ENCODE measurements at places on chromosomes 5 and 9. TPM values are rescaled to one million over a fixed set of nuclear protein-coding genes. Genes with fewer than 3 reads are reported as not detected.

The SPOCK1 gene
- 3.8 TPM for polyA plus RNA-seq

- H3K36me3 ChIP-seq, result no peaks in the 10 kb centered on the region
- no peak overlapping the region for H3K27ac ChIP-seq
Measured at GRCh38 chr5:13921578-13921977, 22.9 kb downstream of the DNAH5 start.

GRCh38 chr5:79183617-79184016 lies 52.3 kb upstream of the JMY start:
- no peaks in the 10 kb centered on the region for H3K27me3 ChIP-seq
- no peak overlapping the region for H3K4me3 ChIP-seq
- H3K4me1 ChIP-seq, result peaks cover 35% of the 10 kb centered on the region
- H3K27ac ChIP-seq, result no peak overlapping the region
- no peak for DNase-seq

The STKLD1 gene
- polyA plus RNA-seq, result 0.69 TPM

The IL13 gene
- 0.15 TPM for polyA plus RNA-seq

GRCh38 chr5:157502143-157502647 lies 42.2 kb downstream of the NIPAL4 start:
- H3K27ac ChIP-seq, result no peak overlapping the region
- no peaks in the 10 kb centered on the region for H3K27me3 ChIP-seq
- H3K36me3 ChIP-seq, result peaks cover 22% of the 10 kb centered on the region
- H3K4me1 ChIP-seq, result no peaks in the 10 kb centered on the region
- DNase-seq, result peak; percentile 42
- no peak overlapping the region for H3K4me3 ChIP-seq
